ENCODE measurements at places on chromosomes 13 and 19. TPM values are rescaled to one million over a fixed set of nuclear protein-coding genes. Genes with fewer than 3 reads are reported as not detected.

GRCh38 chr13:99356262-99357091, 49.3 kb upstream of the GPR183 start:
- peak; percentile 48 for DNase-seq

DNA sequence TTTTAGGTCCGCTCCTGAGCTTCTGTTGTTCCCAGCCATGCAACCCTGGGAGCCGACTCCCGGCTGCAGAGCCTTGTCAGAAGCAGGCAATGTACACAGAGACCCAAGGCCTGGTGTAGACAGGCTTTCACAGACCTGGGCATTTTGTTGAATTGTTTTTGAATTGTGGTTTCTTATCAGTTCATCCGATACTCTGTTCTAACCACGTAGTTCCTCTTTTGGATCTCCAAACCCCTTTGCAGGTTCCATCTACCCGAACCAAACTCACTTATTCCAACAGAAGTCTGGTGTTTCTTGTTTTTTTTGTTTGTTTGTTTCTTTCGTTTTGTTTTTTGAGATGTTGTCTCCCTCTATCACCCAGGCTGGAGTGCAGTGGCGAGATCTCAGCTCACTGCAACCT, 6.3 kb upstream of the NLRP2 start:
- DNase-seq = no peak

DNA sequence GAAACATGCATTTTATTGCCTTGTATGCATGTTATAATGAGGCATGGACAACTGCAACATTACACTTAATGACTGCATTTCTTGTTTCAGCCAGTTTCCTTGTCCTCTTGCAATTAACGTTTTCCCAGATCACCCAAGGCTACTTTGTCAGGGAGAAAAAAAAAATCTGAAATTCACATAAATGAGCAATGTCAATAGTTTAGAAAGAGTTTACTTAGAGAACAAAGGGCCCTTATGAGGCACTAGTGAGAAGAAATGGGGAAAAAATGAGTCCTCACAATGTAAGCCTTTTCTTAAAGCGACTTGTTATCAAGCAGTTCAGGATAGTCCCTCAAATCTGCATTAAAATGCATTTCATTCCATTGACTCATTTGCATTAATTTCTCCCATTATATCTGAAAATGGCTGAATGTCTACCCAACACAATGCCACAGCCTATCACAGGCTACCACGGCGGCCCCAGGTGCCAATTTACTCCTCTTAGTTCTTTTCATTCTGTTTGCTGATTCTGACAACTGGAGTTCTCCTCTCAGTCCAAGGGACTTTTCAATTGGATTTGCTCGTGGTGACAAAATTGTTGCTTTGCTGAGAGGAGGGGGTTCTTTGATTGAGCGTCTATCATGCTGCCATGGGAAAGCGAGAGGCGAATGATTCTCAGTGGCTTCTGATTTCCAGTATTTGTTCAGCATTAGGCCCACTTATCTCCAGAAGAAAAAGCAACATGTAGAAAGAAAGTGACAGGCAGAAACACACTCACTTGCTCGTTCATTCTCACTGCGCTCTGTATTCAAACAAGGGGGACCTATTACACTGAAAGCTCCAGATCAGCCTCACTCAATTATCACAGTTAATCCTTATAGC, 107.1 kb downstream of the DACH1 start:
- no peak for DNase-seq

DNA sequence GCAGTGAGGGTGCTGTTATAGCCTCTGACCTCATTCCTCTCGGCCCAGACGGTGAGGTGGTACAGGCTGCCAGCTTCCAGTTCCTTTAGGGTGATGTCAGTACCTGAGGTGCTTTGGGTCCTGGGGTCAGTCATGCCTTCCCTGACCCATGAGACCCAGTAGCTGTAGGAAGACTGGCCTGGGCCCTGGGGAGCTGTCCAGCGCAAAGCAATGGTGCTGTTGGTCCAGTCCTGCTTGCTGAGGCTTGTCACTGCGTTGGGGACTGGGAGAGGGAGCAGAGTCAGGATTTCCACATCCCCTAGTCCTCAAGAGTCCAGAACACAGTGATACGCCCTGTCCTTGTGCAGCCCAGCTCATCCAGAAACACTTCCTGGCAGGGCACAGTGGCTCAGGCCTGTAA, 10.7 kb downstream of the PTPRH start:
- no peak for DNase-seq

Gene TBXA2R
- 0.72 TPM for total RNA-seq

DNA sequence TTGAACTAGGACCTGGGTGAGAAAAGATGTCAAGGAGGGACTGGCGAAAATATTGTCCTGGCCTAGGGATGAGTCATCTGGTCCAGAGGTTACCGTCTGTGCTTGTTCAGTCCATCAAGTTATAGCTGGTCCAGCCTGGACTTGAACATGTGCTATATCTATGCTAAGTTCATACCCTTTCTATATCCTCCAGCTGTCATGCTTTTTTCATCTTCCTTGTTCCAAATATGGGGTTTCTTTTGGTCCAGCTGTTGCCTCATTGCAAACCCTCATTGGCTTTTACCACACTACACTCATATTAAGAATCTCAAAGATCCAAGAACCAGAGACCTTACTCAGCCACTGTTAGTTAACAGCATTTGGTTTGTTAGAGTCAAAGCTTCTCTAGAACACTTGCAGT, 19.1 kb upstream of the KLF12 start:
- DNase-seq = no peak

GRCh38 chr19:37874784-37875183, 31.6 kb downstream of the WDR87 start:
- DNase-seq = no peak

Gene RFPL4A
- not detected for total RNA-seq

GRCh38 chr19:37698216-37698615, 21.3 kb downstream of the ZNF607 start:
- DNase-seq = no peak

DNA sequence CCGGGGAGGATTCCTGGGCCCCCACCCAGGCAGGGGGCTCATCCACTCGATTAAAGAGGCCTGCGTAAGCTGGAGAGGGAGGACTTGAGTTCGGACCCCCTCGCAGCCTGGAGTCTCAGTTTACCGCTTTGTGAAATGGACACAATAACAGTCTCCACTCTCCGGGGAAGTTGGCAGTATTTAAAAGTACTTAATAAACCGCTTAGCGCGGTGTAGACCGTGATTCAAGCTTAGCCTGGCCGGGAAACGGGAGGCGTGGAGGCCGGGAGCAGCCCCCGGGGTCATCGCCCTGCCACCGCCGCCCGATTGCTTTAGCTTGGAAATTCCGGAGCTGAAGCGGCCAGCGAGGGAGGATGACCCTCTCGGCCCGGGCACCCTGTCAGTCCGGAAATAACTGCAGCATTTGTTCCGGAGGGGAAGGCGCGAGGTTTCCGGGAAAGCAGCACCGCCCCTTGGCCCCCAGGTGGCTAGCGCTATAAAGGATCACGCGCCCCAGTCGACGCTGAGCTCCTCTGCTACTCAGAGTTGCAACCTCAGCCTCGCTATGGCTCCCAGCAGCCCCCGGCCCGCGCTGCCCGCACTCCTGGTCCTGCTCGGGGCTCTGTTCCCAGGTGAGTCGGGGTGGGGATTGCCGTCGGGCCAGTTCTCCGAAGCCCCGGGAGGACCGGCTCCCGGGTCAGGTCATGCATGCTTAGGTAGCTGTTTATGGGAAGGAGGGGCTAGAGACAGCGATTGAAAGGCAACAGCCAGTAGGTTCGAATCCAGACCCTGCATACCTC, at the start of gene ICAM1:
TSS of gene ICAM1 (plus strand) at position 505 of the 779 bp plus-strand sequence. CDS start at position 545, 40 bp downstream.
- peak; percentile 89 for DNase-seq

Gene LHB
- 0.51 TPM for total RNA-seq

- no peak for DNase-seq
These were observed 15.6 kb downstream of the MPND start for GRCh38 chr19:4358709-4359626.

Gene MEDAG
- not detected for total RNA-seq

GRCh38 chr19:3289971-3290569, 65.6 kb downstream of the CELF5 start:
- no peak for DNase-seq

Gene ZNF136
- total RNA-seq = 12.9 TPM
